COLO829 (cell line): ENCODE measurements at places on chromosomes 5 and 9.
A peak's percentile ranks its signal among the peaks of the same experiment; 100 is the strongest.

DNA sequence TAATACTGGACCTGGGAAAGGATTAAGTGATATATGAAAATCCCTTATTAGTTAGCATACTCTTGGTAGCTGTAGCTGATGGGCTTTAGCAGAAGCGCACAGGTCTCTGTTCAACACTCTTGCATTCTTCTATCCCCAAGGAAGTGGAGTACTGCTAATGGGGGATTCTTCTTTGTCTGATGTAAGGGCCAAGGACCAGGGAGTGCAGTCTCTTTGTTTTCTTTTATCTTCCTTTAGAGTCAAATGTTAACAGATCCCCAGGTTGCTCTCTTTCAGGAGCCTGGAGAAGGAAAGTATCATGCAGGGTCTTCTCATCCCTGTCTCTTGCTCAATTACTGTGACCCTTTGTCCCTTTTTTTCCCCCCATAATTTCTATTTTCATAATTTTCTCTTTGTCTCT lies 1146.9 kb upstream of the DMAC1 start:
- no peak for DNase-seq

DNA sequence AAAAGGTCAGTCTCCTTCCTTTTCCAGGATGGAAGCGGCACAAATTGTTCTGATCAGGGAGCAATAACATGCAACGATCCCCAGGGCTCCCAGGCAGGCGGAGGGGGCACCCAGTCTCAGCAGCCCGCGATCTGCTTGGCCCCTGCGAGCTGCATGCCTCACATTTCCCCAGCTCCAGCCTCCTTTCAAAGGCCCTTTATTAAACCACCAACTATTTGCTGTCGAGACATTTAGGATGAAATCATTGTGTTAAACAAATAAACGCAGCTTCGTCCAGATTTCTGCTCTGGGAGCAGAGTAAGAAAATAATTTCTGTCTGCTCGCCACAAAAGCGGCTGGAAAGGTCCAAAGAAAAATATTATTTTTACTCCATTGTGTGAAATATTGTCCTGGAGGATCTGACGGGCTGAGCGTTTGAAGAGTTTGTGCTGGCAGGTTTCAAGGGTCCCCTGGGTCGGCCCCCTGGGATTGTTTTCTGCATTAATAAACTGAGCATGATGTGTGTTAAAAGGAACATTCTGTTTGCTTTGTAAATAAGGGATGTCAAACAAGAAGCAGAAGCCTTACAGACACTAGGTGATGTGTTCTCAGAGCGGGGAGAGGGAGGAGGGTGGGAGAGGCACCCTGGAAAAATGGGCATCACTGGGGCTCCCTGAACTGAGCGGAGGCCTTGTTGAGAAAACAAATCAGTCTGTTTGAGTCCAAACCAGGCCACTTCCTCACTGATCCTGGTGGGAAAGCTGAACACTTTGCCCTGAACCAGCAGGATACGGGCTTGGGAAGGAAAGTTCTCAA lies 110.1 kb downstream of the FOXD1 start:
- DNase-seq = peak; percentile 6

- DNase-seq = no peak
Observed at GRCh38 chr5:127839072-127839471, 135.9 kb downstream of the CCDC192 start.

DNA sequence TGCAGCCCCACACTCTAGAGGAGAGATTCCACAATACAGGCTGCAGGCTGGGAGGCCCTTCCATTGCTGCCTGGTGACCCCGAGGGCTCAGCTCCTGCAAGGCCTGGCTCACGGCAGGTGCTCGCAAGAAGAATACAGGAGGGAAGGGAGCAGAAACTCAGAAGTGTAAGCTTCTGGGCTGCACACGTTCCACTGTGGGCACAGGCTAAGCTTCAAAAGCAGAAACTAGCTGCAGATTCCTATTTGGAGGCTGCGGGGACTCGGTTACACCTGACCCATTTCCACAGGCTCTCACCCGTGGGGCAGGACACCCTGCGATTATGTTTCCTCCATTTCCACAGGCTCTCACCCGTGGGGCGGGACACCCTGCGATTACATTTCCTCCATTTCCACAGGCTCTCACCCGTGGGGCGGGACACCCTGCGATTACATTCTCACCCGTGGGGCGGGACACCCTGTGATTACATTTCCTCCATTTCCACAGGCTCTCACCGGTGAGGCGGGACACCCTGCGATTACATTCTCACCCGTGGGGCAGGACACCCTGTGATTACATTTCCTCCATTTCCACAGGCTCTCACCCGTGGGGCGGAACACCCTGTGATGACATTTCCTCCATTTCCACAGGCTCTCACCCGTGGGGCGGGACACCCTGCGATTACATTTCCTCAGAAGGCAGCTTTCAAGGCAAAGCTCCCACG lies 10.3 kb downstream of the LPCAT1 start:
- DNase-seq = no peak

DNA sequence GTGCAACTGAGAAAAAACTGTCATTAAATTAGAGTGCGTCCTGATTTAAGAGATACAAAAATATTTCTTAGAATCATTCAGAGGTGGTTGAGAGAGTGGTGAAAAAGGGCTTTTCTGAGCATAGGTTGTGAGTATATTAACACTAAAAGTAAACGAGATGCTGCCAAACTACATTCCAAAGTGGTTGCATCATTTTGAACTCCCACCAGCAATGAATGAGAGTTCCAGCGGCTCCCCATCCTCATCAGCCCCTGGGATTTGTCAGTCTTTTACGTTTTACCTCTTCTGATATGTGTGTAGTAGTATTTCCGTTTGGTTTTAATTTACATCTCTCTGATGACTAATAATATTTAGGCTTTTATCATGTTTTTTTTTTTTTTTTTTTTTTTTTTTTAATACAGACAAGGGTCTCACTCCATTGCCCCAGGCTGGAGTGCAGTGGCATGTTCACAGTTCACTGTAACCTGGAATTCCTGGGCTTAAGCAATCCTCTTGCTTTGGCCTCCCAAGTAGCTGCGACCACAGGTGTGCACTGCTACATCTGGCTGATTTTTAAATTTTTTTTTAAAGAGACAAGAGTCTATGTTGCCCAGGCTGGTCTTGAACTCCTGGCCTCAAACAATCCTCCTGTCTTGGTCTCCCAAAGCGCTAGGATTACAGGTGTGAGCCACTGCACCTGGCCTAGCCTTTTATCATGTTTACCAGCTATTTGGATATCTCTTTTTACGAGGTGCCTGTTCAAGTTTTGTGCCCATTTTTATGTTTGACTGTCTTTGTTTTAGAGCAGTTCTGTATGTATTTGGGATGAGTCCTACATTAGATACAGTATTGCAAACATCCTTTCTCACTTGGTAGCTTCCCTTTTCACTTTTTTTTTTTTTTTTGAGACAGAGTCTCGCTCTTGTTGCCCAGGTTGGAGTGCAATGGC lies 17.0 kb downstream of the PRRT1B start:
- DNase-seq = no peak

DNA sequence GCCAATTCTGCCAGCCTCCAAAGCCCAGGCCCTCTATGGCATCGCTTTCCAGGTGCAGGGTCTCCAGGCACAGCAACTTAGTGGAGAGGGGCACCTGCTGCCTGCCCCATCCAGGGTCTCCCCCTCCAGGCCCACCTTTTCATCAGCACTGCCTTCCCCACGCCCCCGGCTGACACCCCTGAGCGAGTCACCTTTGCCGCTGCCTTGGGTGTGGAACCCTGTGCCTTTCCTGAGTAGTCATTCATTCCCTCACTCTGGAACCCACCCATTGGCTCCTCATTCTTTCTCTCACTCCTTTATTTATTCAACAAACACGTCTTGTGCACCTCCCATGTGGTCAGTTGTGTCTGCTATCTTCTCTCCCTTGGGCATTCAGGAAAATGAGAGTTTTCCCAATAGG lies 14.5 kb upstream of the RPL26L1 start:
- DNase-seq = no peak

- no peak for DNase-seq
Observed at GRCh38 chr9:100083448-100084127, 15.2 kb downstream of the ERP44 start.

DNA sequence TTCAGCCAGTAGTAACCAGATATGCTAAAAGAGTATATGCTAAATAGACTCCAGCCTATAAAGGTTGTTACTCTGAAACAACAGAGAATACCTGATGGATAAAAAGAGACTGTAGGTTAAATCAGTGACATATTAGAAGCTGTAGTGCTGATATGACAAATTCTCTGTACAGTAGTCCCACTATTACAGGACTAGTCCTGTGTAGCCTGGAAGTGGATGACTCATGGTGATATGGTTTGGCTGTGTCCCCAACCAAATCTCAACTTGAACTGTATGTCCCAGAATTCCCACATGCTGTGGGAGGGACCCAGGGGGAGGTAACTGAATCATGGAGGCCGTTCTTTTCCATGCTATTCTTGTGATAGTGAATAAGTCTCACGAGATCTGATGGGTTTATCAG lies 276.2 kb upstream of the POU5F2 start:
- DNase-seq = no peak

- DNase-seq = no peak
Observed at GRCh38 chr5:2631758-2632157, 119.7 kb downstream of the IRX2 start.

- no peak for DNase-seq
Observed at GRCh38 chr5:137613554-137614265, 114.6 kb upstream of the SPOCK1 start.

GRCh38 chr9:78030553-78031443 lies 813 bp downstream of the GNAQ start:
- DNase-seq = no peak

GRCh38 chr5:112548246-112548881 lies 129.3 kb upstream of the EPB41L4A start:
- DNase-seq = peak; percentile 18

GRCh38 chr5:106086352-106086751 lies 1584.4 kb downstream of the EFNA5 start:
- no peak for DNase-seq

- peak; percentile 26 for DNase-seq
Observed at GRCh38 chr5:14628346-14628745, 36.2 kb upstream of the OTULIN start.

DNA sequence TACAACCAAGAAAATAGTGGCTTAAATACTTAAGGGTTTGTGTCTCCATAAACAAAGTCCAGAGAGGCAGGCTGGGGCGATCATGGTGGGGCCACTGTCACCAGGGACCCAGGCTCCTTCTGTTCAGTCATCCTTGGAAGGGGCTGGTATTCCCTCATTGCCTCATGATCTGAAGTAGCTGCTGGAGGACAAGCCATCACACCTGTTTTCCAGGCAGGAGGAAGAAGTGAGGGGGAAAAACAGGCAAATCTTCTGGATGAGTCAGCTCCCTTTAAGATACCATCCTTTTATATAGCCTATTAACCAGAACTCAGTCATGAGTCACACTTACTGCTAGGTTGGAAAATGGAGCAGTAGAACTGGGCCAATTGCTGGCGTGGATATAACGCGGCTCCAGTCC lies 92.3 kb downstream of the DAP start:
- no peak for DNase-seq

DNA sequence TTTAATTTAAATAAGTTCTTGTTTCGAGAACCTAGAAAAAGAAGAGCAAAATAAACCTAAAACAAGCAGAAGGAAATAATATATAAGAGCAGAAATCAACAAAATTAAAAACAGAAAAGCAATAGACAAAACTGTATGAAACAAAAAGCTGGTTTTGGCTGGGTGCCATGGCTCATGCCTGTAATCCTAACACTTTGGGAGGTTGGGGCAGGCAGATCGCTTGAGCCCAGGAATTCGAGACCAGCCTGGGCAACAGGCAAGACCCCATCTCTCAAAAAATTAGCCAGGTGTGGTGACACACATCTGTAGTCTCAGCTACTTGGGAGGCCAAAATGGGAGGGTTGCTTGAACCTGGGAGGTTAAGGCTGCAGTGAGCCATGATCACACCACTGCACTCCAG lies 59.2 kb upstream of the OTP start:
- no peak for DNase-seq

DNA sequence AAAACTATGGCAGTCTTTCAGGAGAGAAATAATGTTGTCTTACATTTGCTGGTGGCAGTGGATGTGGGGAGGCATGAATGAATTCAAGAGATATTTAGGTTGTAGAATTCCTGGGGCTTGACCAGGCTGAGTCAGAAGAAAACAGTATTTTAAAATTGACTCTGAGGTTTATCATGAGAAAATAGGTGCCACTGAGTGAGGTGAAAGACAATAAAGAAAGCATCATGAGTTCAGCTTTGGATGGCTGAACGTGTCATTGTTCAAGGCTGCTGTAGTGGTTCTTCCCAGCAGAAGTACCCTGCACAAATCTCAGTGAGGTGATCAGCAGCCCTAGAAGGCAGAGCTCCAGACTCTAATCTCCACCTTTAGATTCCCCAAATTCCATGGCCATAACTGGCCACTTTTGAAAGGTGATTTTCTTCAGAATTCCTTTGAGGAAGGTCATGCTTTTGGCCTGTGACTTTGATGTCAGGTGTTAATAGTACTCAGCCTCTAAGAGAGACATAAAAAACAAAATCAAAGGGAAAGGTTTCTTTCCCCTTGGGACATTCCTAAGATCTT lies 395.4 kb downstream of the NTRK2 start:
- DNase-seq = no peak

DNA sequence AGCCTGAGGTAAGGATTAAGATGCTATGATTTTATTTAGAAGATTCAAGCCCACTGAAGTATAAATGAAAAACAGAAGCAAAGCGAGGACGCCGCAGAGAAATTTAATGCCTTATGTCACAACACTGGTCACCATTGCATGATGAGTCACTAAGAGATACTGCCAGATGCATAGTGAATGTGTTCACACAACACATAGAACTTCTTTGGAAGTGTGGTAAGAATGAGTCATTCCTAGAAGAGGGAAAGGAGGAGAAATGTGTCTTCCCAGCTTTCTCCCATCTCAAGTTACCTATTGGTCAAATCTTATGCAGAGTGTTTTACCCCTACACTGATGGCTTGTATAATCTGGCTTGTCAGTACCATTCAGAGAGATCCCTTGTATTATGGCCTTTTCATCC lies 465.3 kb upstream of the ARRDC3 start:
- DNase-seq = peak; percentile 54

- DNase-seq = no peak
Observed at GRCh38 chr9:8724284-8725018, 924.9 kb upstream of the DMAC1 start.

GRCh38 chr5:15901151-15901550 lies 278.4 kb downstream of the MARCHF11 start:
- DNase-seq = peak; percentile 13

GRCh38 chr5:55231029-55231918 lies 2.1 kb downstream of the CCNO start:
- DNase-seq = no peak

DNA sequence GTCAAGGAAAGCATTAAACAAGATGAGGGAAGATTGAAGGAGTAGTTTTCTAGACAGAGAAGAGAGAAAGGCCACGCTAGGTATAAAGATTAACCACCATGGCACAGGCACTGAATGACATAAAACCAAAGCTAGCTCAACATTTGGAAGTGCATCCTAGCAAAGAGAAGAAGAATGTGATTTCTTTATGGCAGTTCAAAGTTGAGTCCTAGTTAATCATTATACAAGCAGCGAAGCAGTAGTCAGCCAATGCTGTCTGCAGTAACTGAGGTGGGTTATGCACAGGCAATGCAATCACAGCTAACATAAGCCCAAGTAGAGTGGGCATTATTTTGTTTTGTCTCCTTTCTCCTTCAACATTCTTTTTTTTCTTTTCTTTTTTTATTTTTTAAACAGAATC lies 24.0 kb upstream of the ANKRD31 start:
- no peak for DNase-seq

- peak; percentile 7 for DNase-seq
Observed at GRCh38 chr5:114447084-114447773, 85.4 kb downstream of the KCNN2 start.
